ENCODE measurements at places on chromosomes 3 and 15.

- DNase-seq = no peak
Observed at GRCh38 chr3:110015231-110015963, 678.1 kb upstream of the DPPA4 start.

DNA sequence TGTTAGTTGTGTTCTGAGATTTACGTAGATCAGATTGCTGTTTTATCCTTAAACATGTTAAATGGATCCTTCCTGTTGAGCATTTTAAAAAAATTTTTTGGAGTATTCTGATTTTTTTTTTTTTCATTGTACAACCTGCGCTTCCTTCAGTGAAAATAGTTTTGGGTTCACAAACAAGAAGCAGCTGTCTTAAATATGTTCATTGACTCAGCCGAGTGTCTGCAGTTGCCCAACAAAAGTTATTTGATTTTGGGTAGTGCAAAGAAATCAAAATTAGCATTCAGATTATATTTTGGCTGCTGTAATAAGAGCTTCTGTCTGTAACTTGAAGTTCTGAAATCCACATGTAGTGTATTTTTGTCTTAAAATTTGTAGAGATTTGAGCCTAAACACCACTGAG is 148.2 kb downstream of the BBX start:
- no peak for DNase-seq

DNA sequence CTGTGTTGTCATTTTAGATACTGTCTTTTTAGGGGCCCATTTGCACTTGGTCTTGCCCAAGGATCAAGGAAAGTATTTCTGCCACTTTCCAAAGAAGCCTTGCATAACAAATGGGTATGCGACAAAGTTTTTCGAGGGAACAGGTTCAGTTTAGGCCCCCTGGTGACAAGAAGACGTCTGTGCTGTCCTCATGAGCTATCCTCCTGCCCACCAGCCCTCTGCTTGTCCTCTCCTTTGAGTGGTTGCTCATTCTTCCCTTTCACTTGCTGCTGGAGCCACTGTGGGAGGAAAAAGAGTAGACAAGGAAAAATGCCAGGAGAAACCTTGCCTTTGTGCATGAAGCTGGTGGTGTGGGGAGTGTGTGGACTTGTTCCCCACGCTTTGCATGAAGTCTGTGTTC is 171.9 kb downstream of the CACNA2D3 start:
- no peak for DNase-seq

- no peak for DNase-seq
Observed at GRCh38 chr3:55795746-55796145, 308.6 kb upstream of the WNT5A start.

DNA sequence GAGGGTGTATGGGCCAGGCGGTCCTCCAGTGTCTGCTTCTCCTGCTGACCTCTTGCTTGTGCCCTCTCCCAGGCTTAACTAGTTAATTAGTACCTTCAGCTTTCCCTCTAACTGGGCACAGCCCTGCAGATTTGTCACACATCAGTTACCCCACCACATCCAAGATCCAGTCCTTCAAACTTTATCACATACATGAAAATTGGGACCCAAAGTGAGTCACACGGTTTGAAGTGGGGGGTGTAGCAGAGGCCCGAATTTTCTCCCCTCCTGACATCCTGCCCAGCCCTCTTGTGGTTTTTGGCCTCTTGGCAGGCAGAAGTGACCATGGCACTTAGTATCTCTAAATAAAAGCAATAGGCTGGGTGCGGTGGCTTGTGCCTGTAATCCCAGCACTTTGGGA is 3.9 kb downstream of the MAPKAPK3 start:
- no peak for DNase-seq

- DNase-seq = no peak
Observed at GRCh38 chr3:134606033-134607025, 44.5 kb downstream of the KY start.

DNA sequence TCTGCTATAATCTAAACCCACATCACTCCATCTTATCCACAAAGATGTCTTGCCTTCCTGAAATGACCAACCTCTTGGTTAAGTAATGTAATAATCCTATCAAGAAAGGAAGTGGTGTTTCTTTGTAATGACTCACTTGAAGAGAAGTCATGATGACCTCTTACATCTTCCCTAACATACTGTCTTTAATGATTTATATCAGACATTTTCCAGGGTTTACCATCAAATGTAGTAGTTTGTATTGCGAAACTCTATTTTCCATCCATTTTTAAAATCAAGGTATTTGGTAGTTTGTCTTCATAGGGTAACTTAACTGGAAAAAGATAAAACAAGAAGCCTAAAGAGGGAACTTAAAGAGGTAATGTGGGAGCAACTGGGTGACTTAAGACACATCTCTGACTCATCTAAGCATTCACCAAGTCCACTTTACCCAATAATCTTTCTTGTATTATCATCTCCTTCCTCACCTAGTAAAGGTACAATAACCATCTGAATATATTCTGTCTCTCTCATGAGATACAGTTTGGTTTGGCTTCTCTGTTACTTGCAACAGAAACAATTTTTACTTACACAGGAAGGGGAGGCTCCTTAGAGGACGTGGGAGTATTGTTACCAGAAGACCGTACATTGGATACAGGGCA is 5.7 kb upstream of the MAPK6 start:
- DNase-seq = no peak

DNA sequence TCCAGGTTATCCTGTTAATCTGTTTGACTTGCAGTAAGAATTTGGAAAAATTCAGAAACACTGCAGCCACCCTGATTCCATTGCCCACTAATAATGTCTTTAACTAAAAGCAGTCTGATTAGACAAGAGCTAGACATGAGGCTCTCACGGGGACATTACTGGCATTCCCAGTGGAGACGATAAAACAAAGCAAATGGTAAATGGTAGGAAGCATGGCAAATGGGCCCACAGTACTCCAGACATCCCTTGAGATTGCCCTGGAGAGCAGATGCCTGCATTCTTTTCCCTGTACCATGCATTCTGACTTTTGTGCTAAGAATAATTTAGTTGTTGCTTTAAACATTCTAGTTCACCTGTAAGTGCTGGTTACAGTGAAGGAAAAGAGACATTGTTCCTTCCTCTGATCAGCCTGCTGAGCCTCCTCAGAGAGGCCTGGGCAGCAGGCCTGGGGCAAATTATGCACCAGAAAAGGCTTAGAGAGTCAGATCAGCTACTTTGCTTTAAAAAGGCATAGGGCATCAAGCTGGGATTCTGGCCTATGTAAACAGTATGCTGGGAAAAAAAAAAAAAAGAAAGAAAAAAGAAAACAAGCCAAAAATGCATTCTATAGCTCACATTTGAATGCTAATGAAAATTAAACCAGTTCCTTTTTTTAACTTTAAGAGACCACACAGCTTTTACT is 204.6 kb downstream of the GABRG3 start:
- no peak for DNase-seq

All from activated CD8-positive, alpha-beta memory T cell treated with anti-CD3 and anti-CD28 coated beads, Interleukin-2, amount 50 U/mL, for 48 hours (primary cell).